ENCODE measurements at places on chromosomes 11 and 22. TPM values are rescaled to one million over a fixed set of nuclear protein-coding genes. Genes with fewer than 3 reads are reported as not detected.

The NCAM1 gene
- 81.4 TPM for total RNA-seq

The OR8A1 gene
- not detected for total RNA-seq

The NDUFV1 gene
- 298 TPM for total RNA-seq

The OSM gene
- 19.7 TPM for total RNA-seq

The PLEKHA7 gene
- 48.9 TPM for total RNA-seq

The RAB36 gene
- total RNA-seq = 5.0 TPM
